ENCODE measurements at places on chromosomes 12 and 14. TPM values are rescaled to one million over a fixed set of nuclear protein-coding genes. Genes with fewer than 3 reads are reported as not detected.

The PLEKHD1 gene
- total RNA-seq: 0.28 TPM

The GAS2L3 gene
- total RNA-seq: 13.5 TPM

The SLC39A5 gene
- 0.59 TPM for total RNA-seq

The ZFC3H1 gene
- total RNA-seq: 45.9 TPM

The OR6C74 gene
- not detected for total RNA-seq

The NRL gene
- total RNA-seq: 2.2 TPM

The SMCO3 gene
- total RNA-seq: not detected

The RBP5 gene
- 3.0 TPM for total RNA-seq

The IL22 gene
- total RNA-seq: not detected

The IFNG-AS1 gene
- not detected for total RNA-seq

The OLR1 gene
- not detected for total RNA-seq

The MOAP1 gene
- 21.6 TPM for total RNA-seq

The SLCO1B1 gene
- total RNA-seq: 0.24 TPM

The CRIP2 gene
- total RNA-seq: 5.0 TPM

The RPS6KL1 gene
- total RNA-seq: 11.6 TPM

The CMA1 gene
- not detected for total RNA-seq

The KRT7 gene
- total RNA-seq: 9.4 TPM

The SERPINA3 gene
- not detected for total RNA-seq

The PDZRN4 gene
- total RNA-seq: 0.90 TPM

The PLA2G1B gene
- total RNA-seq: not detected

The GALNT6 gene
- 20.2 TPM for total RNA-seq

The CLEC9A gene
- total RNA-seq: not detected

The SIX6 gene
- not detected for total RNA-seq

The DDN gene
- 0.10 TPM for total RNA-seq

The DLST gene
- total RNA-seq: 106 TPM

The MORN3 gene
- 0.47 TPM for total RNA-seq

The RERG gene
- total RNA-seq: 1.5 TPM

The PZP gene
- not detected for total RNA-seq

The LRRC43 gene
- not detected for total RNA-seq

The DBX2 gene
- total RNA-seq: not detected

The ANKRD52 gene
- 25.2 TPM for total RNA-seq

The CLMN gene
- 5.2 TPM for total RNA-seq

The SYT1 gene
- 37.9 TPM for total RNA-seq

The ALDH2 gene
- 7.9 TPM for total RNA-seq

The KRT85 gene
- not detected for total RNA-seq

The MANSC1 gene
- 5.1 TPM for total RNA-seq

The DEGS2 gene
- 0.35 TPM for total RNA-seq

The SLC6A13 gene
- total RNA-seq: not detected

The RND1 gene
- total RNA-seq: 10.4 TPM

The KIF21A gene
- total RNA-seq: 29.6 TPM

The SPIC gene
- not detected for total RNA-seq

The KRT1 gene
- total RNA-seq: not detected

The HHIPL1 gene
- 2.0 TPM for total RNA-seq

The GPR84 gene
- not detected for total RNA-seq

The ACVRL1 gene
- 0.62 TPM for total RNA-seq

The NFE2 gene
- 1.3 TPM for total RNA-seq

All from GM23338 (cell line).